Activated naive CD4-positive, alpha-beta T cell treated with anti-CD3 and anti-CD28 coated beads, Interleukin-2, amount 10 ng/mL, durations not matched to agents 7 days and 5 days (primary cell): ENCODE measurements at places on chromosomes 4 and X.

DNA sequence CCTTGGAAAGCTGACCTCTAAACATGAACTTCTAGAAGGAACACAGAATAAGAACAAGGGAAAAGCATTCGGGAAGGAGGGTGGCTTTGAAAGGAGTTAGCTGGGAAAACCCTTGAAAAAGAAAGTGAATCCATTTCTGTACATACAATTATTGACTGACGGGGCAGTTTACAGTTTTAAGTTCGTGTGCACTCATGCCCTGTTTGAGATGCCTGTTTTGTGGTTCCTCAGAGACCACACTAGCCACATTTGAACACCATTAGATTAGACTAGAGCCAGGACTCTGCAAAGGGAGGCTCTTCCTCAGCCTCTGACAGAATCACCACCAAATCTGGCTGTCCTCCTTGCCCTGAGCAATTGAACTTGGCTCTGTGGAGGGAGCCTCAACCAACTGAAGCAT lies 158.3 kb downstream of the PALLD start:
- no peak for DNase-seq

GRCh38 chr4:4914059-4914820 lies 54.8 kb downstream of the MSX1 start:
- DNase-seq: no peak

DNA sequence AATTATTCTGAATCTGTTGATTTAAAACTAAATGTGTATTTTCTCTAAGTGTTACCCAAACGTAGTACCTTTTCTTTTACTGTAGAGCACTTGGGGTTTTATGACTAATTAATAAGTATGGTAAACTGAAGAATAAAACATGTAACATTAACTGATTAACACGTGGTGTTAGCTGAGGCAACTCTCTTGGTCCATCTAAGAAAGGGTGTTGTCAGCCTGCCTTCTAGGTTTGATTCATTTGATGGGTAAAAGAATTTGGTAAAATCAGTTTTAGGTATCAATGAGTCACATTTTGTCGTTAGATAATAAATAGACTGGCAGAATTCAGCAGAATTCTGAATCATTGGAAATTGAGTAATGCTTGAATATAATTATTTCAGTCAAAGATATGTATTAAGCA lies 99.7 kb downstream of the AFF1 start:
- DNase-seq: no peak

- DNase-seq: no peak
Measured at GRCh38 chr4:81845273-81845672, 373.6 kb upstream of the RASGEF1B start.

DNA sequence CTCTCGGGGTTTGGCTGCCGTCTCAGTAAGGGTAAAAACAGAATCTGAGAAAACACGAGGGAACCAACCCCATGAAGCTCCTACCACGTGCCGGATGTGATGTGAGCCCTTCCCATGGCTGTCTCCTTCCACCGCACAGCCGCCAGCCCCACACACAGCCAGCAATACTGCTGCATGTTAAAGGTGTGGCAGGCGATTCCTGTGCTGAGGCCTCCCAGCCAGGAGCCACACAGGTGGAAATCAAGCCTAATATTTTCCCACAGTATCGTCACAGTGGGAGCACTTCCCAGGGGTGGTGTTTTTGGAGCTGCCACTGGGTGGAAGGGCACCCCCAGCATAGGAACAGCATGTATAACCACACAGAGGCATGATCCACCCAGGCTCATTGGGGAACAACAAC lies 77.5 kb downstream of the SLC2A9 start:
- no peak for DNase-seq

DNA sequence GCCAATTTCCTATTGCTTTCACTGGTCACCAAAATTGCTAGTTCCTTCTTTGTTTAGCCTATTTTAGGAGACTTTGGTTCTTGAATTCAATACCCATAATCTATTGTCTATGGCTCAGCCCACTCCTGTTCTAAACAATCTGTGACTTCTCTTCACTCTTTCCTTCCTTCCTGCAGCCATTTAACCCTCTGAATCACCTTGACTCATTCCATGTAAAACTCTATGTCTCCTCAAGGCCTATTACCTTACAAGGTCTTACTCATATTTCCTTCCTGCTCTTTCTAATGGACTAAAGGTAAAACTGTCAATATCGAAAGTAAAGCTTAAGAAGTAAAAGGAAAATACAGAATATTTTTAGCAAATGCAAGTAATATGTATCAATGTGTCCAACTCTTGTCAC lies 301.6 kb downstream of the ARHGAP24 start:
- no peak for DNase-seq

DNA sequence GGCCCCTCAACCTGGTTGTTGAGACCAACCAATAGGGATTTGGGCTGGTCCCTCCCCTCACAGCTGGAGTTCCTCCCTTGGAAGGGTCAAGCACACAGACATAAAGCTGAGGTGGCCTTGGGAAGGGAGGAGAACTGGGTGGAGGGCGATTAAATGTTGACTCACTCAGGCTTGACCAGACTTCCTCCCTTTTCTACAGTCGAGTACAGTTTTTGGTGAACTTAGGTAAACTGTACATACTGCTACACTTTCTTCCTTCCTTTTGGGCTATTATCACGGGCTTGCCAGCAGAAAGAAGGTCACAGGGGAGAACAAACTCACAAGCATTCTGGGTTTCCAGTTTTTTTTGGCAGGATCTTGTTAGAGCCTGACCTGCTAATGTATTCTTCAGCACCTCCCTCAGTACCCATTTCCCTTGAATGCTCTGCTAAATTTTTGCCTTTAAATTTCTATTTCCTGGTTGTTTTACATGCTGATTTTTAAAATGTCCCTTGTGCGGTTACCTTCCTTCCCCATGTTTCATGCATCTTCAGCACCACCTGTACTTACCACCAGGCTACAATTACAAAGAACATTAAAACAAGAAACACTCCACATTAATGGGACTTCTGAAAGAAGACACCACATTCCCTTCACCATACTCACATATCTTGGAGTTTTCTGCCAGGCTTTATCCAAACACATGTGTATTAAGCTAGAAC lies 135.2 kb upstream of the RASGEF1B start:
- DNase-seq: no peak
